ENCODE measurements at places on chromosomes 2 and 18.

DNA sequence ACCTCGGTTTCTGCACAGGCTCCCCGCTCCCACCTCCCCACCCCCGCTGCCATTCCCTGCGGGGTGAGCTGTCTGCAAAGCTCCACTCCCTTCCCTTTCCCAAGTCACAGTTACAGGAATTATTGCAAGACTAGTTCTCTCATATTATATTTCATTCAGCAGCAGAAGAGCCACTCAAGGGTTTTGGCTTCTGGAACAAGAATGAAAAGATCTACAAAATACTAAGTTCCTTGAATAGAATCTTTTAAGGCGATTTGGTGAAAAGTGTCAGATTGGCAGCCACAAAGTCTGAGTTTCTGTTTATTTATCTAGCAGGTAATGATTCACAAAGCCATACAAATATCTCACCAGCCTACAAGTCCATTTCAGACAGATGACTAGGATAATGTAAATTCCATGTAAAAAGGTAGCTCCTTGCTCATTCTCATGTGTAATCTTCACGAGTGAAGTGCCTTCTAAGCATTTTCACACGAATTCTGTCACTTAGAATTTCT is 221.9 kb upstream of the RBBP8 start:
- no peak for DNase-seq

DNA sequence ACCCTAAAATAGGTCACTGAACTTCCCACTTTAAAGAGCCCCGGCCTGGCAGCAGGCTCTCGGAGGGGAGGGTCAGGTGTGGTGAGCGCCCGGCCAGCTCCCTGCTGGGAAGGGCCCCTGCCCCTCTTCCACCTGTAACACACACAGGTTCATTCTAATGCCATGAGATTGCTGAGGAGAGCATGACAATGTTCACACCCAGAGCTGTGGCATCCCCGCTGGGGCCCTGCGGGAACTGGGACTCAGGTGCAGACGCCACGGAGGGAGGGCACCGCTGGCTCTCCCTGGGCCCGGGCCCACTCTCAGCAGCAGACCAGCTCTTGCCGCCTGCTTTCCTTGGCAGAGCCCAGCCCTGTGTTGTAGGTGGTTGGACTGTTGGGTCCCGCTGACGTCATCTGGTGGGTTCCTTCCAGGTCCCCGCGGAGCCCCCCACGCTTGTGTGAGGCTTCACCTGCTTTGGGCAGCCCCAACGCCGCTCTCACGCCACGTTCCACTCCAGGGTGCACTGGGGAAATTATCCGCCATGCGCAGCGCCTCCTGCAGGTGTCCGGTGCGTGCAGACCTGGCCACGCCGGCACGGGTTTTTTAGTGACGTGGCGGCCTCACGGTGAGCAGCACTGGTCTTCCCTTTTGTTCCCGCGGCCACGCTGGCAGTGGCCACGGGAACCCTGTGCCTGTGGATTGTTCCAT is 50.4 kb upstream of the KCNG2 start:
- no peak for DNase-seq

DNA sequence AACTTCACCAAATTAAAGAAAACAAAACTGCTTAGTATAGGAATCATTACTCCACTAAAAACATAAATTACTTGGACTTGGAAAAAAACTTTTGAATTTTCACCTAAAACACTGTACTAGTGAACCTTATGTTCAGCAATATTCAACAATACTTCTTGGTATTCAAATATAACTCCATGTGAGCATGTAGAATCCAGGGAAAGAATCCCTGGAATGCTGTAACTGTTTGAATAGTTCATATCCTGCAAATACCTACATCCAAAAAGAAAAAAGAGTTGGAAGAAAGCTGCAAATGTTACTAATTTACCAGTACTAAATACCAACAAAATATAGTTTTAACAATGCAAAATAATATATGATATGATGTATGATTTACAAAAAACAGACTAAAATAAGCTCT is 65.4 kb downstream of the IKZF2 start:
- DNase-seq, result no peak

DNA sequence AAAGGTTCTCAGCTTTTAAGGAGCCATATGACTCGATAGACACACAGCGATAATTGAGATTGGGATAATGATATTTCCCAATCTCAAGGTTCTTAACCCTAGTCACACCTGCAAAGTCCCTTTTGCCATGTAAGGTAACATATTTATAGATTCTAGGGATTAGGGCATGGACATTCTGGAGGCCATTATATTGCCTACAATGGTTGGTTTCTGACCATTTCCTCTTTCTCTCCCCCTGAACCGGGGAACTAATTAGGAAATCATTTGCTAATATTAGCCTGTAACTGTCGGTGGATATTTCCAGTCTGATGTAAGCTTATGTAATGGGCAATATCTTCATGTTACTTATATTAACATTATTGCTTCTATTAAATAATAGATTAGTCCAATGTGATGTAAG is 40.8 kb upstream of the ARHGAP15 start:
- DNase-seq, result no peak

DNA sequence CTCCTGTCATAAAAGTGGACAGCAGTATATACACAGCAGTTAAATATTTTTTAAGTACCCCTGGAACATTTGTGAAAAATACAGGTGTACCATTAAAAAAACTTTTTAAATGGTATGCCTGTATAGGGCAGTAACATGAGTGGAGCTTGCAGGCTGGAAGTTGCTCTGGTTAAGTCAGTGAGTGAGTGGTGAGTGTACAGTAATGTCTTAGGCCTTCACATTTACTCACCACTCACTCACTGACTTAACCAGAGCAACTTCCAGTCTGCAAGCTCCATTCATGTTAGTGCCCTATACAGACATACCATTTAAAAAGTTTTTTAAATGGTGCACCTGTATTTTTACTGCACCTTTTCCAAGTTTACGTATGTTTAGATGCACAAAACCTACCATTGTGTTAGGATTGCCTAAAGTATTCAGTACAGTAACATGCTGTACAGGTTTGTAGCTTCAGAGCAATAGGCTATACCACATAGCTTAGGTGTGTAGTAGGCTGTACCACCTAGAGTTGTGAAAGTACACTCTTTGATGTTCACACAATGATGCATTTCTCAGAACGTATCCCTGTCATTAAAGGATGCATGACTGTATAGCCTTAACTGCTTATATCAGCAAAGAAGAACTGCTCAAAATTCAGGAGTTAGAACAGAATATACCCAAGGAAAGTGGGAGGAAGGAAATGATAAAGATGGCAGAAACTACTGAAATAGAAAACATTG is 112.6 kb downstream of the EHBP1 start:
- DNase-seq, result no peak

GRCh38 chr2:222299906-222300725 is 1.3 kb upstream of the PAX3 start:
- no peak for DNase-seq

DNA sequence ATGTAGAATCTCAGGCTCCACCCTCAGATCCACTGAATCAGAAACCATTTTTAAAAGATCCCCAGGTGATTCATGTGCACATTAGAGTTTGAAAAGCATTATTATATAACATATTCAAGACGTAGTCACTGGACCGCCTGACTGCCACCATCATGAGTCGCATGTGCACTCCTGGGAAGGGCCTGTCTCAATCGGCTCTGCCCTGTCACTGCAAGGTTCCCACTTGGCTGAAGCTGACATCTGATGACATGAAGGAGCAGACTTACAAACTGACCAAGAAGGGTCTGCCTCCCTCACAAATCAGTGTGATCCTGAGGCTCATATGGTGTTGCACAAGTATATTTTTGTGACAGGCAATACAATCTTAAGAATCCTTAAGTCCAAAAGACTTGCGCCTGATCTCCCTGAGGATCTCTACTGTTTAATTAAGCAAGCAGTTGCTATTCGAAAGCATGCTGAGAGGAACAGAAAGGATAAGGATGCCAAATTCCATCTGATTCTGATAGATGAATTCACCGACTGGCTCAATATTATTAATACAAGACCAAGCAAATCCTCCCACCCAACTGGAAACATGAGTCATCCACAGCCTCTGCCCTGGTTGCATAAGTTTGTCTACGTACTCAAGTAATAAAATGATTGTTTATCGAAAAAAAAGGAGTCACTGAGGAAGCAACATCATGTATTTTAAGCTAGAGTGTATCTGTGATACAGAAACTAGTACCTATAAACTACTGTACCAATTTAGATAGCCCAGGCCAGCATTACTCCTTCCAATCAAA is 26.2 kb downstream of the ATAD2B start:
- DNase-seq, result no peak

- DNase-seq, result no peak
These were observed 10.0 kb downstream of the INPP4A start for GRCh38 chr2:98454500-98455235.

DNA sequence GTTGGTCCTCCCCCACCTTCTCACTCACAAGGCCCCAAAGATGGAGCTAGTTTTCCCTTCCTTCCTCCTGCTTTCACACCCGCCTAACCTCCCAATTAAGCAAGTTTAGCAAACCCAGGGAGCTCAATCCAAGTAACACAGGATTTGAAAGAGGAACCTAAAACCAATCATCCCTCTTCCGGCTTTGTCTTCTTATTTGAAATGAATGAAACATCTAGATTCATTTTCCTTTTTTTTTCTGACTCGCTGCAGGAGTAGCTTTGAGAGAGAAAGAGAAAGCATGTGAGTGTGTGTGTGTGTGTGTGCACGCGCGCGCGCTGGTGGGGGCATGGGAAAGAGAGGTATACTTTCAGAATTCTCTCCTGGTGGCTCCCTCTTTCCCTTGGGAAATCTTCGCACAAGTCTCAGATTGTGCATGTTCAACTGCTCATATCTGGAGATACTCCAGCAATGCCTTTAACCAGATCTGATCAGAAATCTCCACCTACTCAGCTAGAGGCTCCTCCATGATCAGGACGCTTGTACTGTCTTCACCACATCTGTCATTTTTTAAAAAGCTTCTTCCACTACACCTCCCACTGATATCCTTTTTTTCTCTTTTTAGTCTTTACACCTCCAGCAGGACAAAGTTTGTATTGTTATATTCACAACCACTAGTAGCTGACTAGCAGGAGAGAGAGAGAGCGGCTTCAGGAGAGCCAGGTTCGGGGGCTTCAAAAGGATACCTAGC is 1.7 kb downstream of the SLC8A1 start:
- DNase-seq, result no peak

DNA sequence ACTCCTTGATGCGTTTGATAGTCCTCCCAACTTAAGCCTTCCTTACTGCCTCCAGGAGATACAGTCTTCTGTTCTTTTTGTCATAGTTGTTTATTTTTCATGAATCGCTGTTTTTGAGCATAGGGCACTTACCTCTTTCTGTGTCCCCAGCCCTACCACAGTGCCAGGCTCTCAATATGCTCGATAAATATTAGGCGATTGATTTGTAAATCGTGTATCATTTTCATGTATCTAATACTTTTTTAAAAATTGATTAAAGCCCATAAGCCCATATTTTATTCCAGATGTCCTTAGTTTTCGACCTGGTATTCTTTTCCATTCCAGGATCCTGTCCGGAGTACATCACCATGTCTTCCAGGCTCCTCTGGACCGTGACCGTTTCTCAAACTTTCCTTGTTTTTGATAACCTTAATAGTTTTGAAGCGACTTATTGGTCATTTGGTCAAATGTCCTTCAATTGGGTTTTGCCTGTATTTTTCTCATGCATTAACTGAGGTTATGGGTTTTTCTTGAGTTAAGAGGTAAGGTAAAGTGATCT is 444 bp upstream of the MMADHC start:
- DNase-seq, result no peak

GRCh38 chr2:157432475-157433106 is 11.3 kb downstream of the CYTIP start:
- no peak for DNase-seq

GRCh38 chr18:66749030-66749429 is 145.1 kb upstream of the CDH19 start:
- DNase-seq, result no peak

GRCh38 chr18:9067823-9068222 is 34.7 kb upstream of the NDUFV2 start:
- no peak for DNase-seq

DNA sequence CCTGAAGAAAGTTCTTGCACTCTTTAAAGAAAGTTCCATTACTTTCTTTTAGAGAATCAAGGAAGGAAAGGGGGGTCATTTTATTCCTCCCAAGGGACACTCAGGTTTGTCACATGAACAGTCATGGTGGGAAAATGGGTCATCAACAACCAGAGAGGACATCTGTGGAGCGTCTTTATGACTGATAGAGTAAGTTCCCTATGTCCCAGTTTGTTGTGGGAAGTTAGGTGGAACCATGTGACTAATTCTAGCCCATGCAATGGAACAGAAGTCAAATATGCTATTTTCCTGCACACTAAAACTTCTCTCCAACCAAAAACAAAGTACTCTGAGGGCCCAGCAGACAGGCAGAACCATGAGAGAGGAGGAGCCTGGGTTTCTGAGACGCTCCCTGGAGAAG is 165.6 kb upstream of the SERTAD2 start:
- DNase-seq, result no peak

GRCh38 chr2:45014016-45014702 is 4.9 kb upstream of the SIX2 start:
- no peak for DNase-seq

- DNase-seq, result no peak
These were observed 129.0 kb downstream of the ERBB4 start for GRCh38 chr2:212409560-212409959.

DNA sequence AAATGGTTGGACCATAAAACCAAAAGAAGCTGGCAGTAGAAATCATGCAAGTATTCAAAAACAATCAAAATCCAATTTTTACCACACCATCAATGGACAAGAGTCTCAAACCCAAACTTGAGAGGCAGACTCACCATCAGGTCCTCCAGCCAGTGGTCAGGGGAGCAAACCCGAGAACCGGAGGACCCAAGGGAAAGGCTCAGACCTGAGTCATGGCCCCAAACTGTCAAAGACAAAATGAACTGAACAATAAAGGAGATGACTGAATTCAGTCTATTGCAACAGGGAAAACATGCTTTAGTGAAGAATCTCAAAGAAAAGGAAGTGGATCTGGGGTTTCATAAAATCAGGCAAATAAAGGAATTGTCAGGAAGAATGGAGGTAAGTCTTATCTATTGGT is 150.7 kb upstream of the MGAT5 start:
- DNase-seq, result no peak

- DNase-seq, result no peak
These were observed 129.3 kb upstream of the ACKR3 start for GRCh38 chr2:236440110-236440881.

GRCh38 chr18:75140296-75140695 is 68.6 kb downstream of the PTGR3 start:
- no peak for DNase-seq

DNA sequence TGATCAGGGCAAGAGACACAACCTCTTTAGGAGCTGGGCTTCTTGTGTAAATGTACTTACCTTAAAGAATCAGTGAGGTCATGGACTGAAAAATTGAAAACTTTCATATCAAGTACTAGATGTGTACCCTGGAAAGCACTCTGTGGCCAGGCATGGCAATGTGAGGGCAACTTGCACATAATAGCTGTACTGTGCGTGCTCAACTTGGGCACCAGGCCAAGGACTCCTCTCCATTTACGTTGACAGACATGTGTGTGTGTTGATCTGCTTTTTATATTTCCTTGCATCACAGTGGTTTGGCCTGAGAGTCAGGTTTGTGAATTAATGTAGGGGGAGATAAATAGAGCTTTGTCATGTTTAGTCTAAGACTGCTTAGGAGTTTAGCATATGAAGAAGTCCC is 669.5 kb upstream of the REG3G start:
- DNase-seq, result no peak

GRCh38 chr2:161725297-161725696 is 101.1 kb downstream of the SLC4A10 start:
- DNase-seq, result no peak

- peak; percentile 40 for DNase-seq
These were observed 81.8 kb upstream of the GAREM1 start for GRCh38 chr18:32552421-32553030.

Measured in stimulated activated CD4-positive, alpha-beta T cell treated with anti-CD3 and anti-CD28 coated beads, Interleukin-1b, Interleukin-23, amount 100 ng/mL, for 24 hours (primary cell).